ENCODE measurements at places on chromosomes 6 and 20.
A peak's percentile ranks its signal among the peaks of the same experiment; 100 is the strongest.

- DNase-seq, result no peak
Observed at GRCh38 chr20:40265825-40266533, 423.1 kb downstream of the MAFB start.

- DNase-seq, result no peak
Observed at GRCh38 chr20:50387218-50387995, 122.8 kb upstream of the PTPN1 start.

- DNase-seq, result no peak
Observed at GRCh38 chr6:147378819-147379218, 129.7 kb upstream of the SAMD5 start.

DNA sequence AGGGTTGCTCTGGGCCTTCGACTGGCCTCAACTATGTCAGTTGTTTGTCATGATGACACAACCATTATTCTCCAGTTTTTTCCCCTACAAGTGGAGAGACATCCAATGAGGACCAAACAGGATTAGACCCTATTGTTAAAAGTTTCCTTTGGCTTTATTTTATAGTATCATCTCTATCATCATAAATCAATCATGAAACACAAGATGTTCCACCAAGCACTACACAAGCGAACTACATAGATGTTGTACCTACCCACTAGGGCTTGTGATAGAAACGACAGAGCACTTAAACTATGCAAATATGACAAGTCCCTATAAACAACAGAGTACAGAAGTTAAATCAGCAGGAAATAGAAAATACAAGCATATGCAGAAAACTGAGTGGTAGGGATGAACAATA, 422.5 kb upstream of the MARCKS start:
- DNase-seq, result no peak

DNA sequence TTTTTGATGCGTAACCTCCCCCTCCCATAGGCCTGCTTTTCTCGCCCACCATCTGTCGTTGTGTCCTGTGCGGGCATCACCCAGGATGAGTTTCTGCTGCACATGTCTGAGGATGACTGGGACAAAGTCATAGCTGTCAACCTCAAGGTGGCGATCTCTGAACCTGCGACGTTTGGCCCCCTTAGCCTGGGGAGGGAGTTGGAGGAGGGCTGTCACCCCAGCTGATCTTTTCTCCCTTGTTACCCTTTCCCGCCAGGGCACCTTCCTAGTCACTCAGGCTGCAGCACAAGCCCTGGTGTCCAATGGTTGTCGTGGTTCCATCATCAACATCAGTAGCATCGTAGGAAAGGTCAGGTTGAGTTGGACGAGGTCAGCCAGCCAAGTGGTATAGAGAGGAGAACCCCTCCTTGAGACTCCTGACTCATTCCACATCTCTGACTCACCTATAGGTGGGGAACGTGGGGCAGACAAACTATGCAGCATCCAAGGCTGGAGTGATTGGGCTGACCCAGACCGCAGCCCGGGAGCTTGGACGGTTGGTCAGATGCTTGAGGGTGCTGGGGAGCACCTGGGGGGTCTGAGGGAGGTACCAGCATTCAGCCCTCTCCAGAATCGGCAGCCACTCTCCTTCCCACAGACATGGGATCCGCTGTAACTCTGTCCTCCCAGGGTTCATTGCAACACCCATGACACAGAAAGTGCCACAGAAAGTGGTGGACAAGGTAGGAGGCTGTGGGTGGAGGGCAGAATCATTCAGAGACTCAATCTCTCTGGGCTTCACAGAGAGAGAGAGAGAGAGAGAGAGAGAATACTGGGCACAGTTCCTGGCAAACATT, 954 bp downstream of the HSD17B8 start:
- no peak for DNase-seq

DNA sequence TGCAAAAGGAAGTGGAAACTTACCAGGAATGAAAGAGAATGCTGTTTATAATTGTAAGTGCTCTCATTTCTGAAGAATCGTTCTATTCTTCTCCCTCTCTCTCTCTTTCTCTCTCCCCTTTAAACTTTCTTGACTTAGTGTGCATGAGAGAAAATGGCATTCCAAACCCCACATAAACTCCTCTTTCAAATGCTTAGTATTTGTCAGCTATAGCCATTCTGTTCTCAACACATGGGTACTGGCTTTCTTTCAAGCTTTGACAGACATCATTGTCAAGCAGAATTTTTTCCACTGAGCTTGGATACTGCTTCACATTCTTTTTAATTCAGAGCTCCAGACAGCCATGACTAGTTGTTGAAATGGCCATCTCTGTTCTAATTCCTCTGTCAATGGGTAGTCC, 51.1 kb upstream of the PREP start:
- DNase-seq, result no peak

- no peak for DNase-seq
Observed at GRCh38 chr6:23705697-23706096, 420.3 kb upstream of the NRSN1 start.

DNA sequence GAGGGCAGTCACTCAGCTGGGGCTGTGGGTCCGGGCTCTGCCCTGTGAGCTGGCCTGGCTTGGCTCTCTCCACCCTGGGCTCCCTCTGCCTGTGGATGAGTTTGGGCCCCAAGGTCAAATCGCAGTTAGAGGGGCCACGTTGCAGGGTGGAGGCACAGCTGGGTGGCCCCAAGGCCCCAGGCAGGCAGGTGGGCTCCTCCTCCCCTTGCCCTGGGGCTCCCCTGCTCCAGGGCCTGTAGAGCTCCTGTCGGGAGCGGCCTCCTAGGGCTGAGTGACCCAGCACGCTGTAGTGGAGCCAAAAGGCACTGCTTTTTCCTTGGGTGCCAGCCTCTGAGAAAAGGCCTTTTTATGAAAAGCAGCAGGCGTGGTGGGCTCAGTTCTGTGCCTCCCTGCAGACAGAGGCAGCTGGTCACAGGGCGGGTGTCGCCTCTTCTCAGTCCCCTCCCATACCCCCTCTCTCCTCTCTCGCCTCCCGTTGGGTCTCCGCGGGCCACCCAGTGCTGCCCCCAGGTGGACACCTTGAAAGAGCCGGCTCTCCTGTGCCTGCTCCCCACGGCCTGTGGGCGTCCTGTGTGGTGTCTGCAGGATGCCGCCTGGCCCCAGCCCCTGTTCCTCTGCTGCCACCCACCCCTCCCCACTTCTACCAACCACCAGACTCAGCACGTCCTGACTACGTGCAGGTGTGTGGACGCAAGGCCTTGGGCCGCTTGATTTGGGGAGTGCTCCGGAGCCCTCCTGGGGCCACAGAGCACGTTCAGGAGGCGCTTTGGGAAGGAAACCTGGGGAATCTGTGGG, 13.2 kb downstream of the SS18L1 start:
- DNase-seq, result peak; percentile 66

DNA sequence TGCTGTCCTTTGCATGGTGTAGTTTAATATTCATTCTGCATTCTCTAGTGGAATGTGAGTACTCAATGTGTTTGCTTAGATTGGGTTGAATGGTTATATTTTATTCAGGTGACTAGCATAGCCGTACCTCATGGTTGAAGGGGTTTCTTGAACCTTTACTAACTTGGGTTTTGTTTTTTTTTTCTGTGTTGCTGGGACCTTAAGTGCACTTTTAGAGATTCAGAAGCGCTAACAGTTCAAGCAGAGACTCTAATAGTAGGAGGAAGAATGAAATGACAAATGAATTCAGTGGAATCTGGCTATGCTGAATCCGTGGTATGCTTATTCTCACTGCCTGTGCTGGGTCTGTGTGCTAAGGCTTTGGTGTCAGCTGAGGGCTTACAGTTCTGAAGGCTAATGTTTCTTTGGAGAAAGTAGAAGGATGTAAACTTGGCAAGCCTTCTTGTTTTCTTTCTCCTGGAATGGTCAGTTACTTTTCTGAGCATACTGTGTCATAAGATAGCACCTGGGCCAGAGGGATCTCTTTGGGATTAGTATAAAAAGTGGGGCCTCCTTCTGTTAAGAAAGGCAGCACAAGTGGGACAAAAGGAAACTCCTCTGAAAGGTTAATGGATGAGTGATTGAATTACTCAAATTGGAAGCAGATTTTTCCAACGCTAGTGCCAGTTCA, 28.7 kb downstream of the RNF144B start:
- DNase-seq, result no peak

DNA sequence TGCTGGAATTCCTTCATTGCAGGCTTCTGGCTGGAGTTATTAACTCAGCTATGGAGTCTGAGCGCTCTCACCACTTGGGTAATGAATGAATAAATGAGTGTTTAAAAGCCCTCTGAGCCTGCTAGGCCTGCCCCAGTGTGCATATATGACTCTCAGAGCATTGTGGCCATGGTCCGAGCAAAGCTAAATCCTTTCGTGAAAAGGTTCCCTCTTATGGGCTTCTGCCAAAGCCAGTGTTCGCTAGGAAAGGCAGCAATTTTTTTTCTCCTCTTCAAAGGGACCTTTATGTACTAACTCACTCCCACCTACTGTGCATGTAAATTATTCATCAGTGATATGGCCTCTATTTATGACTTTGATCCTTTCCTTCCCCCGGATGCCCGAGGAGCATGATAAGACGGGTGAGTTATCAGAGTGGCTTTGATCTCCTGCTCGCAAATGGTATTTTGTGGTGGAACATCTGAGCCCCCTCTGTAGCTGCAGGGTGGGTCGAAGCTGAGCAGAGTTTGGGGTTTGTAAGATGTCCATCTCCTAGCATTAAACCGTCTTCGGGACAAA, 88.6 kb downstream of the LINC00237 start:
- no peak for DNase-seq

Measured in activated CD4-positive, alpha-beta T cell treated with anti-CD3 and anti-CD28 coated beads for 4 hours (primary cell).